ENCODE measurements at places on chromosomes 4 and X. TPM values are rescaled to one million over a fixed set of nuclear protein-coding genes. Genes with fewer than 3 reads are reported as not detected.

UGT2B17 gene
- total RNA-seq = not detected

GRCh38 chrX:85243761-85244449 lies at the start of the genes SATL1 and ZNF711:
Gene SATL1 (minus strand): TSS chrX:85243779. CDS start chrX:85108968, 134,811 bp downstream.
Gene ZNF711 (plus strand): TSS chrX:85243991. CDS start chrX:85247573, 3,582 bp downstream.
- peak within 1 kb of the TSS; percentile 76 for H3K4me3 ChIP-seq
- H3K27me3 ChIP-seq = peaks cover 24% of the 10 kb centered on the region
- DNase-seq = peak; percentile 21
- H3K36me3 ChIP-seq = no peaks in the 10 kb centered on the region
- H3K4me1 ChIP-seq = peaks cover 10% of the 10 kb centered on the region

SLITRK4 gene
- not detected for total RNA-seq

- no peak overlapping the region for H3K27ac ChIP-seq
- no peak for DNase-seq
- H3K27me3 ChIP-seq = no peaks in the 10 kb centered on the region
Measured at GRCh38 chrX:2398064-2398656, 102.6 kb downstream of the DHRSX start.

- H3K36me3 ChIP-seq = no peaks in the 10 kb centered on the region
- peaks cover 2% of the 10 kb centered on the region for H3K27me3 ChIP-seq
- H3K4me1 ChIP-seq = peaks cover 18% of the 10 kb centered on the region
- peak overlapping the region; percentile 75 for H3K4me3 ChIP-seq
- no peak overlapping the region for H3K27ac ChIP-seq
Measured at GRCh38 chrX:275476-275966, 5.7 kb upstream of the PLCXD1 start.

GRCh38 chrX:132837967-132838366 lies 120.5 kb downstream of the HS6ST2 start:
- H3K4me1 ChIP-seq = no peaks in the 10 kb centered on the region
- no peak for DNase-seq
- no peak overlapping the region for H3K27ac ChIP-seq
- H3K36me3 ChIP-seq = no peaks in the 10 kb centered on the region

GRCh38 chrX:147180886-147181285 lies 366.3 kb upstream of the CXorf51A start:
- H3K4me3 ChIP-seq = no peak overlapping the region
- DNase-seq = no peak
- no peak overlapping the region for H3K27ac ChIP-seq

DNA sequence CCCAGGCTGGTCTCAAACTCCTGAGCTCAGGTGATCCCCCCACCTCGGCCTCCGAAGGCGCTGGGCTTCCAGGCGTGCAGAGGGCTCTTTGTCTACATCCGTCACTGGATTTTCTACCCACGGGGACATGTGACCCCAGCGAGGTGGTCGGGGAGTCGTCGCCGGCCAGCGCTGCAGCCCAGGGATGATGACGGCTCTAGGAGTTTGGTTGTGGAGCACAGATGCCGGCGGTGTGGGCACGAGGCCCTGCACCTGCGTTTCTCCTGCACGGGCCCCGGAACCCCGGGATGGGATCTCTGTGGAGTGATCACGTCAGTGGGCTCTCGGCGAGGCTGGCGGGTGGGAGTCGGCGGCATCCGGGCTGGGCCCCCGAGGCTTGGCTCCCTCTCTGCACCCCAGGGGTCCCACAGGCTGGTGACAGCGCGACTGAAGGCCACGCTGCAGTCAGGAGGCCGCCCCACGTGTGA lies 9.1 kb upstream of the GTPBP6 start:
- no peaks in the 10 kb centered on the region for H3K36me3 ChIP-seq
- no peak for DNase-seq
- no peaks in the 10 kb centered on the region for H3K27me3 ChIP-seq

DNA sequence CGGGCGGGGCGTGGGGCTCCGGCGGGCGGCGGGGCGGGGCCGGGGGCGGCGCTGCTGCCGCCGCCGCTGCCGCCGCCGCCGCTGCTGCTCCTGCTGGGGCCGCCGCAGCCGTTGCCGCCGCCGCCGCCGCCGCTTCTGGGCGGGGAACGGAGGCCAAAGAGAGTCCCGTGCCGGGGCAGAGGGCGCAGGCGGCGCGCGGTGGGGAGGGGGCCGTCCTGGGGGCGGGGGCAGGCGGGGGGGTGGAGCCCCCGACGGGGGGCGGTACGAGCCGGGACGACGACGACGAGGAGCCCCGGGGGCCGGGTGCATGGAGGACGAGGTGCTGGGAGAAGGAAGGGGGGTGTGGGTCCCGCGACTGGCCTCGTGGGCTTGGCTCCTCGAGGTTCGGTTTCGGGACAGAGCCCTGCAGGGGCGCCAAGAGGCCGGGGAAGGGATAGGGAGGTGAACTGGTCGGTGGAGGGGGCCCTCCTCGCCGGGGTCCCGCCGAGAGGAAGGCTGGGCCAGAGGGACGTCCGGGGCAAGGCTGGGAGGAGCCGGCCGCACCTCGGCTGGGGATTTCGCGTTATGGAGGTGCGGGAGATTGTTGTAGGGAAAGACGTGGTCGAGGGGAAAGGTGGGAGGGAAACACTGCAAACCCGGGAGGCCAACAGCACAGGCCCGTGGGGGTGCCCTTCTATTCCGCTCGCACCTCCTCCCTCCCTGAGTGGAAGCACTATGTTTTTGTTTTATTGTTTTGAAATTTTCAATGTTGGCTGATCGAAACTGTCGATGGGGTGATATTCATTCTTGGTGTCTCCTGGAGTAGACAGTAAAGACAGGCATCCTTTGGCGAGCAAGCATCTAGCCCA lies 1.9 kb downstream of the BCORL1 start:
- peak overlapping the region; percentile 76 for H3K4me3 ChIP-seq
- H3K36me3 ChIP-seq = no peaks in the 10 kb centered on the region
- peak; percentile 38 for DNase-seq
- H3K27ac ChIP-seq = no peak overlapping the region
- H3K4me1 ChIP-seq = peaks cover 11% of the 10 kb centered on the region

RTL3 gene
- 0.08 TPM for total RNA-seq

- no peaks in the 10 kb centered on the region for H3K4me1 ChIP-seq
- no peaks in the 10 kb centered on the region for H3K27me3 ChIP-seq
- no peaks in the 10 kb centered on the region for H3K36me3 ChIP-seq
- H3K27ac ChIP-seq = no peak overlapping the region
- DNase-seq = no peak
Measured at GRCh38 chr4:20026456-20026855, 225.2 kb upstream of the SLIT2 start.

- DNase-seq = no peak
- peaks cover 27% of the 10 kb centered on the region for H3K4me1 ChIP-seq
- peaks cover 6% of the 10 kb centered on the region for H3K36me3 ChIP-seq
- peaks cover 2% of the 10 kb centered on the region for H3K27me3 ChIP-seq
- no peak overlapping the region for H3K4me3 ChIP-seq
Measured at GRCh38 chr4:47465004-47465403, 1.5 kb upstream of the COMMD8 start.

- H3K4me3 ChIP-seq = no peak overlapping the region
- DNase-seq = no peak
- no peaks in the 10 kb centered on the region for H3K27me3 ChIP-seq
- no peaks in the 10 kb centered on the region for H3K36me3 ChIP-seq
- H3K27ac ChIP-seq = no peak overlapping the region
- no peaks in the 10 kb centered on the region for H3K4me1 ChIP-seq
Measured at GRCh38 chr4:166421556-166422156, 548.6 kb downstream of the TLL1 start.

DNA sequence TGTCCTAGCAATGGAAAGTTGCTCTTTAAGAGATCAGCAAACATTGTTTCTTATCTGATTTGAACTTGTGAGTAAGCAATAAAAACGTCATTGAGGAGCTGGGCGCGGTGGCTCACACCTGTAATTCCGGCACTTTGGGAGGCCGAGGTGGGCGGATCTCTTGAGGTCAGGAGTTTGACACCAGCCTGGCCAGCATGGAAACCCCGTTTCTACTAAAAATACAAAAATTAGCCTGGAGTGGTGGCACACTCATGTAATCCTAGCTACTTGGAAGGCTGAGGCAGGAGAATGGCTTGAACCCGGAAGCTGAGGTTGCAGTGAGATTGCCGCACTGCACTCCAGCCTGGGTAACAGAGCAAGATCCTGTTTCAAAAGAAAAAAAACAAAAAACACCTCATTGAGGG lies 11.2 kb upstream of the PLAC8 start:
- peaks cover 14% of the 10 kb centered on the region for H3K36me3 ChIP-seq
- DNase-seq = peak; percentile 60
- peak overlapping the region; percentile 33 for H3K4me3 ChIP-seq
- H3K4me1 ChIP-seq = peaks cover 32% of the 10 kb centered on the region
- H3K27me3 ChIP-seq = no peaks in the 10 kb centered on the region

GRCh38 chrX:276581-277201 lies 4.5 kb upstream of the PLCXD1 start:
- H3K27me3 ChIP-seq = peaks cover 2% of the 10 kb centered on the region
- peak overlapping the region; percentile 75 for H3K4me3 ChIP-seq
- peak overlapping the region; percentile 39 for H3K27ac ChIP-seq
- DNase-seq = no peak

DNA sequence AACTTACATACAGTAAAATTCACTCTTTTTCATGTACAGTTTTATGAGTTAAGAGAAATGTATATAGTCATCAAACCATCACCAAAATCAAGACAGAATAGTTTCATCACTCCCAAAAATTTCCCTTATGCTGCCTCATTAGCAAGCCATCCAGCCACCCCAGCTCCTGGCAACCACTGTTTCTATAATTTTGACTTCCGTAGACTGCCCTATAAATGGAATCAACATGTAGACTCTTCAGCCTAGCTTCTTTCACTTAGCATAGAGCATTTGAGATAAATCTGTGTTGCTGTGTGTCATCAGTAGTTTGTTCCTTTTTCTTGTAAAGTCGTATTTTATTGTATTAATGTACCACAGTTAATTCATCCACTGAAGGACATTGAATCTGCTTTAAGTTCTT lies 23.2 kb downstream of the HDX start:
- H3K4me3 ChIP-seq = no peak overlapping the region
- DNase-seq = no peak
- no peaks in the 10 kb centered on the region for H3K4me1 ChIP-seq
- no peaks in the 10 kb centered on the region for H3K27me3 ChIP-seq

PAGE1 gene
- not detected for total RNA-seq

DNA sequence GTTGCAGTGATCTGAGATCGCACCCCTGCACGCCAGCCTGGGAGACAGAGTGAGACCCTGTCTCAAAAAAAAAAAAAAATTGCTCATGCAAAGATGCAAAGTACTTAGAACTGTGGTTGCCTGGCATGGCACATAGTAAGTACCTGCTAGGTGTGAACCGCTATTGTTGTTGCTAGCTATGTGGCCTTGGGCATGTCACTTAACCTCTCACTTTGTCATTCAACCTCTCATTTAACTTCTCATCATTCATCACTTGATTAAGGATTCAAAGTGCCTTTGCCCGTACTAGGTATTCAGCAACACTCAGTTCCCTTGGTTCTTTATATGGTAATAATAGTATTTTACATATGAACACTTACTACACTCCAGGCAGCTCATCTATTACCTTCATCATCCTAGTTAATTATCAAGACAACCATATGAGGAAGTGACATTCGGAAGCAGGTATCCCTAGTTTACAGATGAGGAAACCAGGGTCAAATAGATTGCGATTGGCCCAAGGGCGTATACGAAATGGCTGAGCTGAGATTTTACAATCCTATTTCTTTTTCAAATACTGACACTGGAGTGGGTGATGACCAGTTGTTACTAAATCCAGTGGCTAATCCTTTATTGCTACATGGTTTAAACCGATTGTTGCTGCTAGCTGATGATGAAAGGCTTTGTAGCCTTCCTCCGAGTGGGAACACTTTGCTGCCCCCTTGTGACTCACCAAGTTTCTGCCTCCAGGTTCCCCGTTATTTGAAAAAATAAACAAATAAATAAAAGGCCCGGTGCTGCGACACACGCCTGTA lies 28.8 kb upstream of the SOWAHD start:
- H3K4me3 ChIP-seq = no peak overlapping the region
- no peaks in the 10 kb centered on the region for H3K36me3 ChIP-seq
- H3K27me3 ChIP-seq = no peaks in the 10 kb centered on the region
- peaks cover 13% of the 10 kb centered on the region for H3K4me1 ChIP-seq

DNA sequence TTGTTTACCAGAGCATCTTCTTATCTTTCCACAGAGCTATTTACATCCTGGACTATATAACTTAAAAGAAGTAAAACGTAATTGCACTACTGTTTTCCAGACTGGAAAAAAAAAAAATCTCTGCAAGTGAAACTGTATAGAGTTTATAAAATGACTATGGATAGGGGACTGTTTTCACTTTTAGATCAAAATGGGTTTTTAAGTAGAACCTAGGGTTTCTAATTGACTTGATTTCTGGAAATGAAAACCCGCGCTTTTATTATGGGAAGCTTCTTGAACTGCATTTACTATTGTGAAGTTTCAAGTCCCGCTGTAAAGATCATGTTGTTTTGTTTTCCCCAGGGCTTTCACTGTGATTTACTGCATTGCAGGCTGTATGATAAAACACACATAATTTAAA lies 162.7 kb downstream of the STIM2 start:
- H3K4me1 ChIP-seq = peaks cover 4% of the 10 kb centered on the region
- peaks cover 44% of the 10 kb centered on the region for H3K36me3 ChIP-seq
- H3K27me3 ChIP-seq = no peaks in the 10 kb centered on the region
- no peak overlapping the region for H3K4me3 ChIP-seq
- no peak for DNase-seq
- H3K27ac ChIP-seq = no peak overlapping the region

- H3K4me3 ChIP-seq = no peak overlapping the region
- peaks cover 3% of the 10 kb centered on the region for H3K27me3 ChIP-seq
- no peaks in the 10 kb centered on the region for H3K36me3 ChIP-seq
- no peak overlapping the region for H3K27ac ChIP-seq
Measured at GRCh38 chrX:12700745-12701144, 90.5 kb upstream of the PRPS2 start.

DNA sequence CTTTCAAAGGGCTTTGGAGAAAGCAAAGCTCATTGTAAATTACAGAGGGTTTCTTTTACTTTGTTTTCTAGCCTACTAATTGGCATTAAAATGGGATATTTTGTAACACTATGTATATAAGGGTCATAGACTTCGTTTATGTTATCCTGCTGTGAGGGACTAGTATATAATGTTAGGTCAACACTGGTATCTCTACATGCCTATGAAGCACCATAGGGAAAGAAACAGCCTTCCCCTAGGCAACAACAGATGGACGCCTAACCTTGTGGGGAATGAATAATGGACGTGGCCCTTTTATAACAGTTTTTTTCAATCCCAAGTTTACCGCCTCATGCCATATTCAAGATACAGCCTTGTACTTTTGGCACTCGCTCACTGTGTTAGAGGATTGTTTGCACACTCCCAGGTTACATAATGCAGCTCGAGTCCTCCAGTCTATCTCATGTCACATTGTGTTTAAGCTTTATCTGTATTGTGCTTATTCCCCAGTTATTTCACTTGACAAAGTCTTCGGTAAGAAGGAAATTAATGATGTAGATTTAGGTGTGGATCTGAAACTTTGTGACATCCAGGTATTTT lies 711.0 kb downstream of the RPA4 start:
- peaks cover 11% of the 10 kb centered on the region for H3K4me1 ChIP-seq
- no peak for DNase-seq
- H3K36me3 ChIP-seq = peaks cover 4% of the 10 kb centered on the region
- no peaks in the 10 kb centered on the region for H3K27me3 ChIP-seq
- no peak overlapping the region for H3K4me3 ChIP-seq

- H3K27ac ChIP-seq = no peak overlapping the region
- H3K36me3 ChIP-seq = no peaks in the 10 kb centered on the region
- no peak overlapping the region for H3K4me3 ChIP-seq
- no peak for DNase-seq
- H3K4me1 ChIP-seq = no peaks in the 10 kb centered on the region
Measured at GRCh38 chr4:22573198-22573597, 57.3 kb upstream of the ADGRA3 start.

TCEAL2 gene
- total RNA-seq = not detected

GRCh38 chr4:3160438-3160837 lies 86.0 kb downstream of the HTT start:
- no peaks in the 10 kb centered on the region for H3K27me3 ChIP-seq
- no peak overlapping the region for H3K4me3 ChIP-seq
- H3K4me1 ChIP-seq = peaks cover under 1% of the 10 kb centered on the region
- DNase-seq = no peak
